Stomach (tissue), 19 donors: ENCODE measurements at places on chromosomes 1 and 21.

- H3K27ac ChIP-seq = no peak overlapping the region
- H3K4me1 ChIP-seq = no peaks in the 10 kb centered on the region
- no peaks in the 10 kb centered on the region for H3K36me3 ChIP-seq
- H3K27me3 ChIP-seq = no peaks in the 10 kb centered on the region
These were observed 276.0 kb upstream of the PLD5 start for GRCh38 chr1:242800521-242800920.

DNA sequence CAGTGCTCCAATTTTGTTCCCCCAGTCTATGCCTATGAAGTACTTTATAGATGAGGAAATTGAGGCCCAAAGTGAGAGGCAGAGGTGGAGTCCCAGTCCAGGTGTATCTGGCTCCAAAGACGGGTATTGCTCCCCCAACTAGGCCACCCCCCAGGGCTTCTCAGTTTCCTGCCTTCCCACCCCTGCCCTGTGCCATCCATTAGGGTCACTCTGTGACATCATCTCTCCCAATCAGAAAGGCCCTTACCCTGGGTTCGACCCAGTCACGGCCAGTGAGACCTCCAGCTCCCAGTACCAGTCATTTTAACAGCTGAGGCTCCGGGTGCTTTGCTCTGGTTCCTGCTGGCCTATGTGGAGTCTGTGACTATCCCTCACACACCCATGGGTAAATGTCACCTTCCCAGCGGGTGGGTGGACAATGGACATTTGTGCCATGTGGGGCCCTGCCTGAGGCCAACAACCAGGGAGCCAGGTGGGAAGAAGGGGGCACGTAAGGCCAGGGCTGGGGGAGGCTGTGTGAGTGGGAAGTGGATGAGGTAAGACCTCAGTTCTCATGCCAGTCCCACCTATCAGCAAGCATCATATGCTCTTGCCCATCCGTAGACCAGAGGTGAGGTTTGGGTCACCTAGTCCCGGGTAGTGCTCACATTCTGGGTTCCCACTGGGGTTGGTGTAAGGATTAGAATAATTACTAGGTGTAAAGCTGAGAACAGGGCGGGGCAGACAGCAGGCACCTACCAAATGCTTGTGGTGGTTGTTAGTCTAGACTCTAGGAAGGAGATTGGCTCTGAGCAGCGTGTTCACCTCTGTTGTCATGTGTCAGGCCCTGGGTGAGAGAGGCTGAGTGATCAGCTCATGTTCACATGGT lies 685.9 kb downstream of the MATN1 start:
- H3K4me3 ChIP-seq = no peak overlapping the region
- H3K4me1 ChIP-seq = no peaks in the 10 kb centered on the region
- no peak for DNase-seq
- H3K36me3 ChIP-seq = no peaks in the 10 kb centered on the region
- no peaks in the 10 kb centered on the region for H3K27me3 ChIP-seq

DNA sequence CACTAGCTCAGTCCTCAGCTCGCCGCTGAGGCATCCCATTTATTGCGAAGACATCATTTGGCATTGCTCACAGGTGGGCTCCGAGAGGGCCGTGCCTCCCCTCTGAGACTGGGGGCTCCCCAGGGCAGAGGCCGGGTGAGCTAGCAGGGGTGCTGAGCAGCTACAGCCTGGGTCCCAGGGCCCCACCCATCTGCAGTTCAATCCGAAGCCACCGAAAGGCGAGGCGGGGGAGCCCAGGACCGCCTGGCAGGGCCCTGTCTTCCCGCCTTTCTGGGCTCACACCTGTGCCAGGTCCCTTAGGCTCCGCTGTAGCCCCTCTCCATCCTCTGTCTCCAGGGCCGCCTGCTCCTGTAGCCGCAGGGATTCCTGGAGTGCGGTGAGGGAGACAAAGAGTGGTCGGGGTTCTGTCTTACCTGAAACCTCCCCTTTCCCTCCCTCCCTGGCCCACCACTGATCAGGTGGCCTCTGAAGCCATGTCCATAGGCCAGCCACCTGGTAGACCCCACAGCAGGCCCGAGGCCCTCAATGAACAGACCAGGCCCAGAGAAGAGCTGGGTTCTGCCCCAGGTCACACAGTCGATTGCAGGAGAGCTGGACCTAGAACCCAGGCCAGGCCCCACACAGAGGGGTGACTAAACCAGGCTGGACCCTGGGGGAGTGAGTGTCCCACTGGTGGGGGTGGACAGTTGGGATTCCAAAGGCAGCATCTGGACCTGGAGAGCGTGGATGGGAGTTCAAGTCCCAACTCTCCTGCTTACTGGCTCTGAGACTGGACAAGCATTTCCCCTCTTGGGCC lies 18.1 kb upstream of the NBPF1 start:
- no peaks in the 10 kb centered on the region for H3K4me1 ChIP-seq
- no peak overlapping the region for H3K4me3 ChIP-seq
- no peak for DNase-seq
- H3K36me3 ChIP-seq = peaks cover 63% of the 10 kb centered on the region
- no peak overlapping the region for H3K27ac ChIP-seq
- no peaks in the 10 kb centered on the region for H3K27me3 ChIP-seq

DNA sequence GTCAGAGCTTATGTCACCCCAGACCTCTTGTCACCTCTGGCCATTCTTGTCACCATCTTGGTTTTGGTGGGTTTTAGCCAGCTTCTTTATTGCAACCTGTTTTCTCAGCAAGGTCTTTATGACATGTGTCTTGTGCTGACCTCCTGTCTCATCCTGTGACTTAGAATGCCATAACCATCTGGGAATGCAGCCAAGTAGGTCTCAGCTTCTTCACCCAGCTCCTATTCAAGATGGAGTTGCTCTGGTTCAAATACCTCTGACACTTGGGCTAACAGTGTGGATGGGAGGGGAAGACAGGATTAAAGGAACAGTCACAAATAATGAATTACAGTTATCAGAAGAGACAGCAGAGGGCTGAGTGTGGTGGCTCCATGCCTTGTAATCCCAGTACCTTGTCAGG lies 30.5 kb upstream of the PIK3CD start:
- H3K27me3 ChIP-seq = peaks cover 10% of the 10 kb centered on the region
- H3K4me3 ChIP-seq = no peak overlapping the region
- H3K36me3 ChIP-seq = no peaks in the 10 kb centered on the region
- DNase-seq = no peak

- H3K27ac ChIP-seq = no peak overlapping the region
- H3K27me3 ChIP-seq = no peaks in the 10 kb centered on the region
- no peak for DNase-seq
- peaks cover 3% of the 10 kb centered on the region for H3K4me1 ChIP-seq
- no peaks in the 10 kb centered on the region for H3K36me3 ChIP-seq
These were observed 91.7 kb upstream of the IVNS1ABP start for GRCh38 chr1:185408700-185409270.

DNA sequence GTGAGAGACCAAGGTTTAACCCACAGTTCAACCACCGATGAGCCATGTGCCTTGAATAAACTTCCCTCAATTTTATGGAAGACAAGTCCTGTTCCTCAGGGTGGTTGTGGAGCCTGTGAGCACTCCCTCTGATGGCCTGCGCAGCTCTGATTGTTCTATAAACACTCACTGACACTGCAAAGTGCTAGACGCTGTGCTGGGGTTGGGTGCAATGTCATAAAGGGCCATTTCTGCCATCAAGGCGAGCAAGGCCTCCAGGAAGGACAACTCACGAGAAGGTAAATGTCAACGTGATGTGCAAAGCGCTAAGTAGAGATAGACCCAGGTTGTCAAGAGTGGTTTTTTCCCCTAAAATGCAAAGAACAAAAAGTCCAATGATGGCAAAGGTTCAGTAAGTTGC lies 75.7 kb upstream of the SYT6 start:
- no peak overlapping the region for H3K4me3 ChIP-seq
- no peak overlapping the region for H3K27ac ChIP-seq
- no peaks in the 10 kb centered on the region for H3K36me3 ChIP-seq

GRCh38 chr1:212021563-212021962 lies 13.8 kb downstream of the INTS7 start:
- no peak overlapping the region for H3K27ac ChIP-seq
- no peak overlapping the region for H3K4me3 ChIP-seq
- no peaks in the 10 kb centered on the region for H3K27me3 ChIP-seq
- H3K36me3 ChIP-seq = peaks cover 3% of the 10 kb centered on the region
- DNase-seq = no peak
- peaks cover under 1% of the 10 kb centered on the region for H3K4me1 ChIP-seq

- no peaks in the 10 kb centered on the region for H3K27me3 ChIP-seq
- H3K4me3 ChIP-seq = no peak overlapping the region
- H3K4me1 ChIP-seq = peaks cover 8% of the 10 kb centered on the region
- no peak for DNase-seq
These were observed 3.6 kb upstream of the MAP1LC3C start for GRCh38 chr1:242002510-242002909.

DNA sequence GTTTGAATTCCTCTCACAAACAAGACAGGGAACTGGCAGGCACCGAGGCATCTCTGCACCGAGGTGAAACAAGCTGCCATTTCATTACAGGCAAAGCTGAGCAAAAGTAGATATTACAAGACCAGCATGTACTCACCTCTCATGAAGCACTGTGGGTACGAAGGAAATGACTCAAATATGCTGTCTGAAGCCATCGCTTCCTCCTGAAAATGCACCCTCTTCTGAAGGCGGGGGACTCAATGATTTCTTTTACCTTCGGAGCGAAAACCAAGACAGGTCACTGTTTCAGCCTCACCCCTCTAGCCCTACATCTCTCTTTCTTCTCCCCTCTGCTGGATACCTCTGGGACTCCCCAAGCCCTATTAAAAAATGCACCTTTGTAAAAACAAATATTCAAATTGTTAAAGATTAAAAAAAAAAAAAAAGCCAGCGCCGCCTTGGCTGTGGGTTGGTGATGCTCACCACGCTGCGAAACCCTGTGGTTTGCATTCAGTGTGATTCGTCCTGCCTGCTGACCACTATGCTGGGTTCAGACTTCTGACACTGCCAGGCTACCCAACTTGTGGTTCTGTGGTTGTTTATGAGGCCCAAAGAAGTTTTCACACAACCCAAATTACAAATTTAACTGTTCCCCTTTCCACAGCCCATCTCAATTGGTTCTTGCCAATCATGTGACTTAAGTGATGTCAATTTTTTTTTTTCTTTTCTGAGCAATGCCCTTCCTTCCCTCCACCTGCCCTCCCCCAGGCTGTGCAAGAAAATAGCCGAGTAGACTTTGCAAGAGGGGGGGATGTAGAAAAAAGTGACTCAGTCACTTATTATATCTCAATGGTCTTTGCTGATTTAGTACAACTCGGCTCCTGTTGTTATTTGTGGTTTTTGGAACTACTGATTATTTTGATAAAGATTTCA lies at the start of gene RUNX1:
TSS of gene RUNX1 (minus strand) at position 597 of the 912 bp plus-strand sequence.
- no peaks in the 10 kb centered on the region for H3K27me3 ChIP-seq
- no peaks in the 10 kb centered on the region for H3K36me3 ChIP-seq
- DNase-seq = peak; percentile 62
- H3K27ac ChIP-seq = peak within 1 kb of the TSS; percentile 63
- H3K4me3 ChIP-seq = peak within 1 kb of the TSS; percentile 43

- H3K36me3 ChIP-seq = no peaks in the 10 kb centered on the region
- H3K4me3 ChIP-seq = no peak overlapping the region
- H3K27me3 ChIP-seq = no peaks in the 10 kb centered on the region
- H3K4me1 ChIP-seq = no peaks in the 10 kb centered on the region
- no peak overlapping the region for H3K27ac ChIP-seq
These were observed 4.5 kb downstream of the PRAMEF12 start for GRCh38 chr1:12778061-12778460.

- H3K4me3 ChIP-seq = no peak overlapping the region
- H3K27me3 ChIP-seq = no peaks in the 10 kb centered on the region
- no peaks in the 10 kb centered on the region for H3K4me1 ChIP-seq
- DNase-seq = no peak
- H3K27ac ChIP-seq = no peak overlapping the region
These were observed 138.8 kb downstream of the GIPC2 start for GRCh38 chr1:78184460-78185072.

DNA sequence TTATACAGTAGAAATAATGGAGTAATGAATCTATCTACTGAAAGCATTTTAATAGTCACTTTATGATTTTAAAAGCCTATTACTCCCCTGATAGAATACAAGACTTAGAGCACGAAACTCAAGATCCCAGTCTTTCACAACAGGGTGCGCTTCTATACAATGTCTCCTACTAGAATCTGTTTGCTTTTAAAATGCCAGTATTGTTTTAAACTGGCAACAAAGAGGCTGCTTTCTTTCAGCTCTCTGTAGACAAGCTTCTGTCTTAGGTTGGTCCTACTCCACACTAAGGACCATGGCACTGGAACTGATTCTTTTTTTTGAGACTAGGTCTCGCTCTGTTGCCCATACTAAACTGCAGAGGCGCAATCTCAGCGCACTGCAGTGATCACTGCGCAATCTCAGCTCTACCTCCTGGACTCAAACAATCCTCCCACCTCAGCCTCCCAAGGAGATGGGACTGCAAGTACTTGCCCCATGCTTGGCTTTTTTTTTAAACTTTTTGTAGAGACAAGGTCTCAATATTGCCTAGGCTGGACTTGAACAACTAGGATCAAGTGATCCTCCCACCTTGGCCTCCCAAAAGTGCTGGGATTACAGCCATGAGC lies 4.8 kb downstream of the DCAF8 start:
- H3K4me3 ChIP-seq = no peak overlapping the region
- no peak for DNase-seq
- peaks cover 45% of the 10 kb centered on the region for H3K4me1 ChIP-seq
- no peaks in the 10 kb centered on the region for H3K27me3 ChIP-seq

DNA sequence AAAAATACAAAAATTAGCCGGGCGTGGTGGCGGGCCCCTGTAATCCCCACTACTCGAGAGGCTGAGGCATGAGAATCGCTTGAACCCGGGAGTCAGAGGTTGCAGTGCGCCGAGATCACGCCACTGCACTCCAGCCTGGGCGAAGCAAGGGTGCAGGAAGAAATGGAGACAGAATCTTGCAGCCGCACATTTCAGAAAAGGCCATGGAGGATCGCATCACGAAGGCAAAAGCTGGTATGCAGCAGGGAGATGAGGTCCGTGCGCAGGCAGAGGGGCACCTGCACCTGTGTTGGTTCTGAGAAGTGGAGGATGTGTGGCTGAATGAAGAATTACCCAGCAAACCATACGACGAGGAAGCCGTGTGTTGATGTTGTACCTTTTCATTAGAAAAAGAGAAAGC lies 53.0 kb upstream of the ABCG1 start:
- H3K4me3 ChIP-seq = no peak overlapping the region
- H3K4me1 ChIP-seq = peaks cover 11% of the 10 kb centered on the region
- H3K27me3 ChIP-seq = no peaks in the 10 kb centered on the region
- DNase-seq = peak; percentile 15
- no peaks in the 10 kb centered on the region for H3K36me3 ChIP-seq

- no peaks in the 10 kb centered on the region for H3K36me3 ChIP-seq
- no peak overlapping the region for H3K4me3 ChIP-seq
- no peak for DNase-seq
- H3K4me1 ChIP-seq = peaks cover 31% of the 10 kb centered on the region
These were observed 180.8 kb upstream of the LMO4 start for GRCh38 chr1:87147851-87148250.

DNA sequence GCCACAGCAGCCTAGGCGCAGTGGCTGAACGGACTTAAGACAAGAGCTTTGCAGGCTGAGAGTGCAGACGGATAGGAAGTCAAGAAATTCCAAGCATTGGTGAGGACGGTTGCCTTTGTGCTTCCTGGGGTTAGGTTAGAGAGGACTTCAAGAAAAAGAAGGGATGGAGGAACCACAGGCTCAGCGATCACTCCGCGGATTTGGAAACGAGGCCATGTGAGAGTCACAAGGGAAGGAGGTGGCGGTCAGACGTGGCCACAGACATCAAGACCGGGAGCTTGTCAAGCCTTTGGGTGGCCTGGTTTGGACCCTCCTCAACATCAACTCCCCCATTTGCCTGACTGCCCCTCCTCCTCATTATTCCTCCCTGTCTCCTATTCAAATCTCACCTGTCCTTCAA lies 62.3 kb downstream of the NID1 start:
- peak overlapping the region; percentile 60 for H3K27ac ChIP-seq
- H3K4me1 ChIP-seq = no peaks in the 10 kb centered on the region
- no peak for DNase-seq
